ENCODE measurements at places on chromosomes 13 and 19.

- no peak for DNase-seq
Measured at GRCh38 chr13:72561791-72562190, 165.6 kb downstream of the MZT1 start.

DNA sequence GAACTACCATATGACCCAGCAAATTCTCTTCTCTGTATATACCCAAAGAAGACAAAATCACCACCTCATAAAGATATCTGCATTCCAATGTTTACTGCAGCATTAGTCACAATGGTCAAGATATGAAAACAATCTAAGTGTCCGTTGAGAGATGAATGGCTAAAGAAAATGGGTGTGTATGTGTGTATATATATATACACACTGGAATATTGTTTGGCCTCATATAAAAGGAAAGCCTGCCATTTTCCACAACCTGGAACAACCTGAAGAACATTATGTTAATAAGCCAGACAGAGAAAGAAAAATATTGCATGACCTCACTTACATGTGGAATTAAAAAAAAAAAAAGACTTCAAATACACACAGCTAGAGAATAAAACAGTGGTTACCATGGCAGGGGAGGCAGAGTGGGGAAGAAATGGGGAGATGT is 29.5 kb upstream of the RBM26 start:
- DNase-seq = no peak

DNA sequence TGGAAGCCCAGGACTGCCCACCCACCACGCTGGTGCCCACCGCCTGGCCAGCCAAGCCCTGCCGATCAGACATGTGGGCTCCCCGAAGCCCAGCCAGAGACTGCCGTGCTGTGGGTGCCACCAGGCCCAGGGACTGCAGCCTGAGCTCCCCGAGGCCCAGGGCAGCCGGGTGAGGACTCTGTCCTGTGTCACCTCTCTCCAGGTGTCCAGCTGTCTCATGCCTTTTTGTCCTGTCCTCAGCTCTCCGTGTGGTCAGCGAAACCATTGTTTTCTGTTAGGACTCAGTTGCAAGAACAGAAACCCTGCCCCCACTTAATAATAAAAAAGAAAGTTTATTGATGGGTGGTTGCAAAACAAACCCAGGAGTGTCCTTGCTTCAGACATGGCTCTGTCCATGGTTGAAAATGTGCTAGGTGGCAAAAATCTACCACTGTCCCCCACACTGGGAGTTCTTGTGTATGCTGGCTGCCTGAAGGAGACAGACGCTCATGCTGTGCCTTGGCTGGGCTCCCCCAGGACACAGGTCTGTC is 9.9 kb downstream of the PLEKHF1 start:
- no peak for DNase-seq

- no peak for DNase-seq
Measured at GRCh38 chr13:111239764-111240670, 80.4 kb upstream of the TEX29 start.

DNA sequence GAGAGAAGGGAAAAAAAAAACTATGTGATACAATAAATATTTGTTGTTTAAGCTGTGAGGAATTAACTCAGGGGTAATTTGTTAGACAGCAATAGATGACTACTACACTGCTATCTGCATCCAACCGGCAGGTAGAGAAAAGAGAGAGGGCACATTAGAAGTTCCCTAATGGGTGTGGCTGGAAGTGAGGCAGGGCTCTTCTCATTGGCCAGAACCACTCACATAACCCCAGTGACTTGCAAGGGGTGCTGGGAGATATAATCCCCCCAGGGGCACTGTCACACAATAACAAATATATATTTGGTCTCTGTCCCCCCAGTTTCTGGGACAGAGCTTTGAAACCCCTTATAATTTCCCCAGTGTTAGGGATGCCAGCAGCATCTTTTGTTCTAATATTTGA is 24.3 kb downstream of the FGF21 start:
- DNase-seq = no peak

GRCh38 chr13:94813920-94814475 is 101.7 kb upstream of the SOX21 start:
- no peak for DNase-seq

DNA sequence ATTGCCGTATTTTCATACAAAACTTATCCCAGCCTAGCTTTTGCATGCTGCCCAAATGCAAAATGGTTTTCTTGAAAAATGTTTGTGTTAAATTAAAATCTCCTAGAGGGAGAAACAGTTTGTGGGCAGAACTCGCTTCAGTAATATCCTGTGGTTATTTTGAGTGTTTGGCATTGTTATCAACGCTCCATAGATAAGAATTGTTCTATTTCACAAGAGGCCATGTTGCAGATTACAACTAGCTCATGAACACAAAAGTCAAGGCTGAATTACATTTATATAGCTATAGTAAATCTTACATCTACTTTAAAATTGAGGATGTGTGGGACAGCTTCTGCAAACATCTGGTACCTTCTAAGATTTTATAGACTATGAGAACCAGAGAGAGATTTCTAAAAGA is 447.9 kb downstream of the DCT start:
- DNase-seq = no peak

DNA sequence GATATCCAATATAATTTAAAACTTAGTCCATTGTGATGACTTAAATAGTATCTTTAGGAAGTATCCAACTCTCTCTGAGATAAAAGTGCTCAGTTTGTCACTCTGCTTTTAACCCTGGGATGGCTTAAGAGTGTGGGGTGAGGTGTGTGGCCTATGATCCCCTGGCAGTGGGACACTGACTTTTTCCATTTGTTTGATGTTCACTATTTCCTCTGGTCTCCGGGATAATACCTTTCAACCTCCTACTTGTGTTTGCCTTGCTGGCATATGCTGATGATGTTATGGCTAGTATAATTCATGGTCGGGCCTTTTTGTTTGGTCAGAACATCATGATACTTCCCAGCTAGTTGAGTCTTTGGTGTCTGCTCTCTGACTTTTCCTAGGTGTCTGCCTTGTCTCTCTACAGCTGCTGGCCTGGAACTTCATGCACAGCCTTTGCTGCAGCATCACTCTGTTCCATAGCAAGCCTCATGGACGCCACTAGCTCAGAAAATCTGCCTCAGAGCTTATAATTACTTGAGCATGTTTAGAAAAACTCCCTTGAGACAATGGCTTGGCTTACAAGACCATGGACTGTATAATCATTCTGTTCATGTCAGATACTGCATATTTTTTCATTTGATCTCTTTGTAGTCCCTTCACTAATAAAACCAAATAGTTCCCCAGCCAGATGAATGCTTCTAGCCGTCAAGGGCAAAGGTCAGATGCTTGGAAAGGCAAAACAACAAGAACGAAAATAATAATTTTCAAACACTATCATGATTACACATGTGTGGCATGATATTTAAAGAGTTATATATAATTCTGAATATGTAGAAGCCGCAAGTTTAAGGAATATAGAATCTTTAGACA is 75.2 kb downstream of the WDFY2 start:
- no peak for DNase-seq

DNA sequence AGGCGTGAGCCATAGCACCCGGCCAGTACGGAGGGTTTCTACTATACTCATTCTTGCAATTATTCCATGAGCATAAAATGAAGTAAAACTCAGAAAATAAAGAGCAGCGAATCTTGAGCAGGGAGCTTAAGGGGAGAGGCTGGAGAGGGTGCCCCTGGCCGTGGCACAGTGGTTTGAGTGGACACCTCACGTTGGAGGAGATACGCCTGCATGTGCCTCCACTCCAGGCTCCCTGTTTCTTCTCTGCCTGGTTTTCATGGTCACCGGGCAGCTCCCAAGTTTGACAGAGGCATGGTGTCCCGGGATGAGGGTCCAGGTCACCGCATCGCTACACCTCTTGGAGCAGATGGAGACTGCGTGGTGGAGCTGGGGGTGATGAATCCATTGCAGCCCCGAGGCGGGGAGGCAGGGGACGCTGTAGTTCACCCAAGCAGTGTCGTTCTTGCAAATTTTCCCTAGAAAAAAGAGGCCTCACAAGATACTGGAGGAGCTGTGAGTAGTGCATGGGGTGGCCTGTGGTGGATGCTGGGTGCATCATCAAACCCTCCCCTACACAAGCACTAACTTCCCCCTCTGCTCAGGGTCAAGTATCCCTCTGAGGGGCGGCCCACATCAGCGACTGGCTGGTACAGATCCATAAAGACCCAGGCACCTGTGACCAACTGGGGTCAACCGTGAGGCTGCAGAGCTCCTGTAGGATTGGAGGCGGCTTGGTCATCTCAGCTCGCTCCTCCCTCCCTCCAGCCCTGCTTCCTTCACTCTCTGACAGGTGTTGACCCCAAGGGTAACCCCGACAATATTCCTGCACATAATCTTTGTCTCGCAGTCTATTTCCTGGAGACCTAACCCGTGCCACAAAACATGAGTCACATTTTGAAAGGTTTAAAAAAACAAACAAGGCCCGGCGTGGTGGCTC is 3.6 kb upstream of the MIER2 start:
- no peak for DNase-seq

DNA sequence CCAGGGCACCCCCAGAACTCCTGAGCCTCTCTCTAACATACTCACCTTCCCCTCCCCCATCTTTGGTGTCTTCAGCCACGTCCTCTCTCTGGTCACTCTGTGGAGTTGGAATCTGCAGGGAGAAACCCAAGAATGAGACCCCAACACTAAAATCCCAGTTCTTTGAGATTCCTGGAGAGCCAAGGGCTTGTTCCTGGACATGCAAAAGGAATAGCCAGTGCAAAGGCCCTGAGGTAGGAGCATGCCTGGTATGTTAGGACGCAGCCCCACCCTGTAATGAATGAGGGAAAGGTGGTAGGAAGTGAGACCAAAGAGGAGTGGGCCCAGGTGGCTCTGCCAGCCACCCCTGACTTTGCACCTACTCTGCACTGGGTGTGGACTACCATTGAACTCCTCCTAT is 2.4 kb upstream of the LPAR2 start:
- DNase-seq = no peak

- DNase-seq = no peak
Measured at GRCh38 chr19:22595918-22596341, 38.2 kb upstream of the ZNF492 start.

Measured in 8988T (cell line).